ENCODE measurements at places on chromosomes 5 and 9.

DNA sequence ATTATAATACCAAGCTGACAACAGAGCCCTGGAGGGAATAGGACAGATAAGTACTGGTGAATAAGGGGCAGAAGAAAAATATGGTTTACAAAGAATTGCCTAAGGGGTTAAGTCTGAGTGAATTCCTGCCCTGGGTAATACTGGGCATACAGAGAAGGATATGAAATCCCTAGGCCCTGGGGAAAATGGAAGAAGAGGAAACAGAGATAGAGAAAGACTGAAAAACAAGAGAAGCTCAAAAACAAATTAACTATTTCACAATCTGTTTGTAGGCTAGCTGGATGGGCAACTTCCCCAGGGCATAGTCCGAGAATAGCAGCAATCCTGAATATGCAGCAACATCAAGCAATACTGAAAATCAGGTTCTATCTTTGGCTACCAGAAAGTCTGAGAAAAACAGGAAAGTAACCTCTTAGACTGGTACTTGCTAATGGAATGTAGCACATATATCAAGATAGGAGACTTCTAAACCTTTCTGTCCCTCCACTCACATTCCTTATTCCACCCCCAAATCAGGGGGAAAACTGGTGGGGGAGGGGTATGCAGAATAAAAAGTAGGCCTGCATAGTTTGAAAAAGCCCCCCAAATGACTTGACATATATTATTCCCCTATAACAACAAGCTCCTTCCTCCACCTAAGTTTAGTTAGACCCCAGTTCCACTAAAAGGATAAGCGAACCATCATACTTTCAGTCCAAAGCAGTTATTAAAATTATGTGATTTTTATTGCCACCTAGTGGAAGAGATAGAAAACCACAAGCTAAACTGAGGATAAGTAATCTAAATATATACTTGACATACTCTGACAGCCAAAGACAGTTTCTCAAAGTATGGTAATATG lies 20.6 kb downstream of the SLC38A9 start:
- DNase-seq, result no peak

DNA sequence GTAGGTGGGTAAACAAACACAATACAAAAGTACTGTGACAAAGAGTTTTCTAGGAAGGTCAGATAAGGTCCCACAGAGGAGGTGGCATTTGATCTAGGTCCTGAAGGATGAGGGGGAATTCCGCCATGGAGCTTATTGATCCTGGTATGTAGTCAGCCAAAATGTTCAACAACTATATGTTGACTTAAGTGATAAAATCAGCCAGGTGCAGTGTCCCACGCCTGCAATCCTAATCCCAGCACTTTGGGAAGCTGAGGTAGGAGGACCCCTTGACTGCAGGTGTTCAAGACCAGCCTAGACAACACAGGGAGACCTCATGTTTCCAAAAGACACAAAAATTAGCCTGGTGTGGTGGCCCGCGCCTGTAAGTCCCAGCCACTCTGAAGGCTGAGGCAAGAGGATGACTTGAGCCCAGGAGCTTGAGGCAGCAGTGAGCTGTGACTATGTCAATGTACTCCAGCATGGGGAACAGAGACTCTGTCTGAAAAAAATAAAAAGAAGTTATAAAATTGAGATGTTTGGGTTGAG lies 46.4 kb upstream of the PLIN2 start:
- no peak for DNase-seq

DNA sequence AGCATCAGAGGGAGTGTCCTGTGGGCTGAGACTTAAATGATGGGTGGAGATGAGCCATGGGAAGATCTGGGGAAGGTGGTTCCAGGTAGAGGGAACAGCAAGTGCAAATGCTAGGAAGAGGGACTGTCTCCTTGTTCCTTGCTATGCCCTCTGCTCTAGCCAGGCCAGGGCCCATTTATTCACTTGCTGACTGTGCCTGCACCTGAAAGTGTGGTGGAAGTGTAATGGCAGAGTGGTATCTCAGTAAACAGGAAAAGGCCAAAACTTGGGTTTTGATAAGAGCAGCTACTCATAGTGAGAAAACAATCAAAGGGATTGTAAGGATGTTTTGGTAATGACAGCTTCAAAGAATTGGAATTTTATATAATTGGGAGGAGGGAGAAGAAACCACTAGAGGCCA lies 32.4 kb downstream of the TLE4 start:
- no peak for DNase-seq

GRCh38 chr5:116454417-116454927 lies 120.2 kb downstream of the SEMA6A start:
- no peak for DNase-seq

DNA sequence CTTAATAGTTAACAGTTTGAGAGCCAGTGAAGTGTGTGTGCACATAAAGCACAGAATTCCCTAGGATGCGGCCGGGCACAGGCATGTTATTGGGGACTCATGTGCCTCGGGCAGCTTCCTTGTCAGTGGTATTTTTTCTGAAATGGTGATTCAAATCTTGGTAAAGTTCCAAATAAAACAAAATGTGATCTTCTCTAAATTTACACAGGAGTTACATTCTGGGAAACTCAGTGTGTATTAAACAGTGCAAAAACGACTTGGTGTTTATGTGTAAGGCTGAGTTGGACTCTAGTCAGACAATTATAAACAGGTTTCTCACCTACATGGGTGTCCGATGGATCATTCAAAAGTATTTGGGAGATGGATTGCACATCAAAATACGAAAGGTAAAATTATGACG lies 48.9 kb downstream of the BOD1 start:
- DNase-seq, result no peak

- DNase-seq, result no peak
Measured at GRCh38 chr9:12230708-12231107, 462.5 kb upstream of the TYRP1 start.

DNA sequence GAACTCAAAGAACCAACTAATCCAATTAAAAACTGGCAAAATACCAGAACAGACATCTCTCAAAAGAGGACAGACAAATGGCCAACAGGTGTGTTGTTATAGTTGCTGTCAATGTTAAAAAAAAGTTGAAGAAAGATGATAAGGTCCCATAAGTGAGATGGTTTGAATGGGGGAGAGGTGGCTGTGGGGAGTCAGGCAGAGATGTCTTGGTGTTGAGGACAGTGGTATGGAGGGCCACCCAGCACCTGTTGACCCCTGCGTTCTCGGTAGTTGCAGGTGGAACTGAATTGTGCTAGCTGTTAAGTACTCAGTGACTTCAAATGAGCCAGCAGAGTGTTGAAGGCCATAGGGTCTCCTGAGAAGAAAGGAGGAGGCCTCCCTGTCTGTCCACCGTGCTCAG lies 55.9 kb upstream of the PITX1 start:
- DNase-seq, result no peak

GRCh38 chr9:16985559-16986348 lies 115.3 kb upstream of the BNC2 start:
- DNase-seq, result no peak

GRCh38 chr5:135517631-135518030 lies 18.1 kb downstream of the NEUROG1 start:
- DNase-seq, result no peak

GRCh38 chr9:121566481-121567465 lies 67.1 kb upstream of the GGTA1 start:
- DNase-seq, result no peak

- DNase-seq, result no peak
Measured at GRCh38 chr5:34967540-34967939, 38.2 kb downstream of the DNAJC21 start.

- no peak for DNase-seq
Measured at GRCh38 chr9:83154087-83154736, 91.3 kb upstream of the RASEF start.

GRCh38 chr9:2742214-2742613 lies 24.9 kb downstream of the KCNV2 start:
- no peak for DNase-seq

GRCh38 chr5:59418808-59419207 lies 474.7 kb downstream of the PDE4D start:
- no peak for DNase-seq

DNA sequence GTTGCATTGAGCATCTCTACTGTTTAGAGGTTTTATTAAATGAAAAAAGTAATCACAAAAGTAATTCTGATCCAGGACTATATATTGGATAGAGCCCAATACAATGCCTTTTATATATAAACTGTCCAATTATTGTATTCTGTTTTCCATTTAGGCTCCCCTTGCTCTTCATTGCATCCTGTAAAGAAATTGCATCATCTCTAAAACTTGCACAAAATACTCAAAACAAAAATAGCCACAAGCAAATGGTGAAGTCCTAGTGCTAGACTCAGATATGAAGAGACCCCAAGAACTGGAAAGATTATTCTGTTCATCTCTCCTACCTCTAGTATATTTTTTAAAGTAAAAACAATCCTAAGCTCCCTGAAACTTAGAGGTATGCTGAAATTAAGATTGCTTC lies 195.8 kb downstream of the NNT start:
- no peak for DNase-seq

GRCh38 chr5:173963182-173963838 lies 25.7 kb upstream of the C5orf47 start:
- no peak for DNase-seq

- DNase-seq, result no peak
Measured at GRCh38 chr9:127093319-127094020, 29.0 kb downstream of the ANGPTL2 start.

DNA sequence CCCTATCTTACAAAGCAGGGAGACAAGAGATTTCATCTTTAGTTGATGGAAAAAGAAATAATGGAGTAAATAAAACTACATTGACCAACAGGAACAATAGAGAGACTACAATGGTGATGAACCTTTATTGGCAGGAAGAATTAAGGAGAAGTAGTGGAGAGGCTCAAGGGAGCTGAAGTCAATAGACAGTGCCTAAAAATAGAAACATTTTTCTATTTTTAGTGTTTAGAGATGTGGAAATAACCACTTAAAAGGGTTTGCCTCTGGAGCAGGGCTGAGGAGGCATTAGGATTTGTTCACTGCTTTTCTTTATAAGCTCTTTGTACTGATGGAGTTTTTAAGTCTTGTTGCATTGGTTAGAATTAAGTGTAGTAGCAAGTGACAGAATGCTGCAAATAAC lies 98.4 kb upstream of the ERCC6L2 start:
- DNase-seq, result no peak

- no peak for DNase-seq
Measured at GRCh38 chr5:12777342-12777741, 873.1 kb upstream of the CTNND2 start.

- no peak for DNase-seq
Measured at GRCh38 chr9:136903041-136903554, 16.8 kb downstream of the TRAF2 start.

DNA sequence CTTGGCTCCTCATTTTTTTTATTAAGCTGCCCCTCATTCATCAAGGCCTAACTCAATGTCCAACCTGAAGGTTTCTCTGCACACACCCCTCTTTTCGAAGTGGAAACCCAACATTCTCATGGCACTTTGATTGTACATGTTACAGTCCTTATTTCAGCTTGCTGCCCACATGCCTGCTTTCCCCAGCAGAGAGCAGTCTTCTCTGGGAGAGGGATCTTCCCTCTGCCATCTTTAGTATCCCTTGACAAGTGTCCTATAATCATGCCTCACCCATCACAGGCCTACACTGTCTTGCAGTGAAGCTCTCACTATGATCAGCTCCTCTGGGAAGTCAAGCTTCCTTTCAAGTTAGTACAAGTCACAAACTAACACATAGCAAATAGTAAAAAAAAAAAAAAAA lies 175.1 kb downstream of the ACER2 start:
- DNase-seq, result no peak

DNA sequence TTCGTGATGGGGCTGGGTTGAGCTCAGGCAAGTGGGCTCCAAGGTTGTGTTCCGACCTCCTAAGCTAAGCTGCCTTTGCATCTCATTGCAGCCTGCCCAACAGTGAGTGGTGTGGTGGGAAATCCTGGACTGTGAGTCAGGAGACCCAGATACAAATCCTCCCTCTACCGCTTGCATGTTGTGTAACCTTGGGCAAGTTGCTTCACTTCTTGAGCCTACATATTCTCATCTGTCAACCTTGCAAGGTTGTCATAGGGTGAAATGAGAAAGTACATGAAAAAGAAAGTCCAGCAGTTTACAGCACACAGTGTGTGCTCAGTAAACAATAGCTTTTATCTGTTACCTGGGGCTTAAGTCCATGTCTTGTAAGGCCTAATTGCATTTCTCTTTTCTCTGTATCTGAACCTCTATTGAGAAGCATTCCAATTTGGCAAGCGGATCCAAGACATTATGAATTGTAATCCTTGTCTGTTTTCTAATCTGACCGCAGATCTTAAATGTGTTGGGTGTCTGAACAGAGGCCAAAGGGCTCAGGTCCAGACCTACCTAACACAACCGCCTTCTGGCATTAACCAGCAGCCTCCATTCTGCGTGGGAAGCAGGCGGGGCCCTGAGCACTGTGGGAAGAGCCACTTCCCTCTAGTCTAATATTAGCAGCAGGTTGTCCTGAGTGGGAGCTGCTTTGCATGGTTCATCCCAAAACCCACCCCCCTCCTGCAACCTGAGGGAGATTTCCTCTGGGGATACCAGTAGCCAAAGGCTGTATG lies 1.8 kb upstream of the GALNT12 start:
- DNase-seq, result no peak

- no peak for DNase-seq
Measured at GRCh38 chr9:15468145-15468544, 42.6 kb downstream of the PSIP1 start.

DNA sequence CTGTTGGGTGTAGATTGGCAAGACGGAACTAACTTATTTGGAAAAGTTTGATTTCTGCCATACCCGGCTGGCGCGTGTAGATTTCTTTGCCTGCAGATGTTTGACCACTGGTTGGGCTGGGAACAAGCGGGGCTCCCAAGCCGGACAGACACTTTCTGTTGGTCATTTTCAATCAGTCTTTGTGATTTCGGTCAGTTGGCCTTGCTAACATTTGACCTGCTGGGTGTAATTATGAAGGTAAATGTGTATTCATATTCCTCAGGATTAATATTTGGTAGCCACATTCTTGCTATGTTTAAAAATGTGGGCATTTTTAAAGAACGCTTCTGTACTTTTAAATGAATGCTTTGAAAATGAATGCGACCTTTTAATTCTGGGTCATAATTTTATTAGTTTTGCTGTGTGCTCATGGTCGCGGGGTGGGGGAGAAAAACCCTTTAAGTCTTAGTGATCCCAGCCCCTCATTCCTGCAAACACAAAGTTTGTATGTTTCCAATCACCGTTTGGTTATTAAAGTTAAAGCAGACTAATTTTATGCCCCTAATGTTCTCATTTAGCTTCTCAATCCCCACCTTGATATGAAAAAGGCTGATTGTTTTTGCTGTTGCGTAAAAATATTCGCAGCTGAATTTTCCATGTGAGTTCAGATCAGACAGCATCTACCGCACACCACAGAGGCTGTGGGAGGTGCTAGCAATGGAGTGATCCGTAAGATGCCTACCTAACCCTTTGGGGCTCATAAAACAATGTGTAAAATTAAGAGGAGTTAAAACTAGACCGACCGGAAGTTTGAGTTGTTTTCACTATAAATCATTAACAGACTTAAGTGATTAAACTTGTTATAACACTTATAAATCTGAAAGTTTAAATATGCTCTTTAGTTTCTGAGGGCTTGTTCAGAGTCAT lies 1.5 kb downstream of the RASGRF2 start:
- no peak for DNase-seq

DNA sequence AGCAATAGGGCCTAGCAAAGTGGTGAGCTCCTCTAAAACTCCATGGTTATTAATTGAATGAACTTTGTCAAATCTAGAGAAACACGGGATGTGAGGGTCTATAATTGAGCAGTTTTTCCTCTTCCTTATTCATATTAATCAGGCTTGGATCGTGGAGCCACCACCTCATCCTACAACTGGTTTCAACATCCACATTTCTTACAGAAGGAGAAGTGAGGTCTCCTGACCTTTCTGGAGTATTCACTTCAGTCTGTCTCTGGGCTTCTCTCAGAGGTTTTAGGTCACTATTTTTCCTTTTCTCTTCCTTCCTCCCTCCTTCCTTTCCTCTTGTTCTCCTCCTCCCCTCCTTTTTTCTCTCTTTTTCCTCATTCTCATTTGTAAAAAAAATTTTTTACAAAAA lies 177.3 kb upstream of the ACTBL2 start:
- DNase-seq, result no peak

Data from T-helper 17 cell (primary cell).